Caco-2 (cell line): ENCODE measurements at places on chromosomes 12 and 14. TPM values are rescaled to one million over a fixed set of nuclear protein-coding genes. Genes with fewer than 3 reads are reported as not detected.

The ZC2HC1C gene
- 2.5 and 3.8 TPM in 2 replicates for total RNA-seq

The MIP gene
- total RNA-seq, result not detected in 2 replicates

The RNASE13 gene
- total RNA-seq, result not detected in 2 replicates

The STXBP6 gene
- total RNA-seq, result 32.2 and 35.7 TPM in 2 replicates

The RAB21 gene
- 69.6 and 72.0 TPM in 2 replicates for total RNA-seq

The SRGAP1 gene
- total RNA-seq, result 21.7 and 22.1 TPM in 2 replicates

The NRXN3 gene
- 12.4 and 15.9 TPM in 2 replicates for total RNA-seq

The SCFD1 gene
- total RNA-seq, result 78.1 and 89.4 TPM in 2 replicates

The KRT76 gene
- not detected in 2 replicates for total RNA-seq

The CMA1 gene
- not detected in 2 replicates for total RNA-seq

The DDN gene
- 1.7 and 1.9 TPM in 2 replicates for total RNA-seq

The TMBIM4 gene
- 51.5 and 60.3 TPM in 2 replicates for total RNA-seq

The PLEKHG7 gene
- 0.12 and 0.23 TPM in 2 replicates for total RNA-seq

The PLA2G1B gene
- not detected in 2 replicates for total RNA-seq

The MAP1LC3B2 gene
- 1.8 TPM in 1 of 2 replicates, not detected in the other for total RNA-seq

The PTPN6 gene
- total RNA-seq, result 43.9 and 54.8 TPM in 2 replicates

The NEUROD4 gene
- not detected in 2 replicates for total RNA-seq

The CARMIL3 gene
- total RNA-seq, result 0.88 and 1.00 TPM in 2 replicates

The KLRD1 gene
- total RNA-seq, result 0.05 and 0.23 TPM in 2 replicates

The LTBR gene
- 194 and 197 TPM in 2 replicates for total RNA-seq

The HOXC10 gene
- 4.0 and 4.5 TPM in 2 replicates for total RNA-seq

The TTC9 gene
- total RNA-seq, result 3.9 and 4.6 TPM in 2 replicates

The SYCP3 gene
- 0.16 TPM in 1 of 2 replicates, not detected in the other for total RNA-seq
